ENCODE measurements at places on chromosomes 4 and X. TPM values are rescaled to one million over a fixed set of nuclear protein-coding genes. Genes with fewer than 3 reads are reported as not detected.

Gene PCDH7
- total RNA-seq, result 33.4 TPM

Gene SOX3
- total RNA-seq, result not detected

Gene ATP7A
- total RNA-seq, result 15.1 TPM

Gene S100P
- 0.52 TPM for total RNA-seq

Gene WWC2
- 15.1 TPM for total RNA-seq

Gene TMSB15A
- total RNA-seq, result 6.3 TPM

Gene PIN4
- 13.0 TPM for total RNA-seq

Gene AREG
- not detected for total RNA-seq

Gene ELF4
- 5.7 TPM for total RNA-seq

Gene TMPRSS11B
- not detected for total RNA-seq
